ENCODE measurements at places on chromosomes 16 and 17.

DNA sequence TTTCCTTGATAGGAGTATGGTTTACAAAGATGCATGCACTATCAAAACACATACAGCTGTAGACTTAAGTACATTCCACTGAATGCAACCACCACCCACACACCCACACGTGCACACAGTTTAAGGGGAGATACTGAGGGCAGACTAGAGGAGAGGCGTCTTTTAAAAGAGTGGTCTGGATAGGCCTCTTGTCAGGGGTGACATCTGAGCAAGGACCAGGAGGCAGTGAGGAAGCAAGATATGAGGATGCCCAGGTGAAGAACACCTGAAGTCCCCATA is 12.6 kb downstream of the MPHOSPH6 start:
- DNase-seq = no peak

GRCh38 chr17:36972186-36972700 is 23.5 kb downstream of the AATF start:
- DNase-seq = no peak

DNA sequence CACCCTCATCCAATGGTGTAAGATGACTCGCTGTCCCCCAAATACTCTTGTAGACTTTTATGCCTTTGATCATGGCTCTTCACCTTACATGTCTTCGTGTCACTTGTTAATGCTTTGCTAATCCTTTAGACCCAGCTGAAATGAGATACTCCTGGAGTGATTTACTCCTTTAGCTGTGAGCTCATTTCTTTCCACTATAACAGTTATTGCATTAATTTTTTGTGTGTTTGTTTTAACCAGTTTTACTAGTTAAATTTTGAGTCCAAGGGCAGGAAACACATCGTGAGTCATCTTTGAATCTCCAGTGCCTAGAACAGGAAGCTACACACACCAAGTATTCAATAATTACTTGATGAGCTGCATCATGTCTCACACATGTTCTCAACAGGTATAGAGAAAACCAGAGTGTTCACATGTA is 6.5 kb upstream of the CTCF start:
- peak; percentile 82 for DNase-seq

GRCh38 chr16:67723911-67724305 is 4.8 kb upstream of the GFOD2 start:
- DNase-seq = no peak

GRCh38 chr16:84836234-84836647 is 16.5 kb downstream of the CRISPLD2 start:
- DNase-seq = no peak

- no peak for DNase-seq
These were observed 36.3 kb downstream of the PECAM1 start for GRCh38 chr17:64354396-64354795.

GRCh38 chr16:57349212-57350031 is 9.2 kb upstream of the CCL22 start:
- peak; percentile 81 for DNase-seq

DNA sequence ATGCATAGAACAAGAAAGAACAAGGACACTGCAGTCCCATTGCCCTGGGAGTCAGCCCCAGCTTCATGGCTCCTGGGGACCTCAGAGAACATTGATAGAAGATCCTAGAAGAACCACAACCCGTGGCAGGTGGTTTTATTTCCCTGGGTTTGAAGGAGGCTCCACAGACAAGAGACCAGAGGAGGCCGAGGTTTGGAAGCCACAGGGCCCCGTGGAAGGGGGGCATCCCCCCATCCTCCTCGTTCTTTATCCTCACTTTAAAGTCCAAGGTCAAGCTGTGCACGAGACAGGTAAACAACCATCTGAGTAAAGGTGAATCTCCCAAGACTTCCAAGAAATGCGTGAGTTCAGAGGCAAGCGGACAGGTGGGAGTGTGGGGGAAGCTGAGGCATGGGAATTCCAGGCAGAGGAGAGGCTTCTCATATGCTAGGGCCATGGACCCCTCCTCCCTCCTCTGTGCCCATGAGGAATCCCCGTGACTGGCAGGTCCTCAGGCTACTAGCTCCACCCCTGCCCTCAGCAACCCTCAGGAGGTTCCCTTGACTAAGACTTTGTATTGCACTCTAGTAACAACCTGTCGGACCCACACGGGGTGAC is 849 bp upstream of the SULT1A1 start:
- no peak for DNase-seq

GRCh38 chr16:4702466-4702808 is 9.1 kb downstream of the NUDT16L1 start:
- DNase-seq = no peak

- DNase-seq = no peak
These were observed 56.9 kb upstream of the HAS3 start for GRCh38 chr16:69048328-69049120.

- DNase-seq = no peak
These were observed 57.2 kb downstream of the ZNF778 start for GRCh38 chr16:89274561-89275283.

- no peak for DNase-seq
These were observed 8.4 kb downstream of the LITAFD start for GRCh38 chr16:8890549-8890921.

DNA sequence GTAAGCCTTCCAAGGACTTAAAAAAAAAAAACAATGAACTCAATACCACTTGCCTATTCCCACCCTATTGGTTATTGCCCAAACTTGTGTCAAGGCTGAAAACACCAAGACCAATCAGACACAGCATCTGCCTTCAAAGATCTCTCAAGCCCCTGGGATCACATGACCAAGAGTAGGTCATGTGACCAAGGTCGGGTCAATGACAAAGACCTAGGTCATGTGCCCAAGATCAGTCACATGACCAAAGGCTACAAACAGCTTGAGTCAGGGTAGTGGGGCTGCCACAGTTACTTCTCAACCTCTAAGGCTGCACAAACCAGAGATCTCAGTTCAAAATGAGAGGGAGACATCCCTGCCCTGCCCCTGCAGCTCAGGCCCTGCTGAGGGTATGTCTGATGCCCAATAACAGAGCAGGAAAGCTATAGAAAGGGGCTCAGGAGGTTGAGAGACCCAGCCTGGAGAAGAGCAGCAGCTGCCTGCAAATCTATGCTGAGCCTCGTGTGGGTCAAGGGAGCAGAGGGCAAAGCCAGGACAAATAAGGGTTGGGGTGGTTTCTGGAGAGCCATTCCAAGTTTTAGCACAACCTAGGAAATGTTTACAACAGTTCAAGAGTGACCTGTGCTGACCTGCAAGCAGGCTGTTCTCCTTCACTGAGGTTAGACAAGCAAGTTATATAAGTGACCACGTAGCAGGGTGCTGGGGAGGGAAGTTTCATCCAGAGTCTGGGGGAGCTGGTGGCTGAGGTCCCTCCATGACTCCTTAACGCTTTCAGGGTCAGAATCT is 48.8 kb downstream of the PIMREG start:
- peak; percentile 11 for DNase-seq

- no peak for DNase-seq
These were observed 64.5 kb downstream of the SMPD3 start for GRCh38 chr16:68383858-68384257.

- DNase-seq = no peak
These were observed 13.1 kb downstream of the SOCS3 start for GRCh38 chr17:78346605-78347250.

DNA sequence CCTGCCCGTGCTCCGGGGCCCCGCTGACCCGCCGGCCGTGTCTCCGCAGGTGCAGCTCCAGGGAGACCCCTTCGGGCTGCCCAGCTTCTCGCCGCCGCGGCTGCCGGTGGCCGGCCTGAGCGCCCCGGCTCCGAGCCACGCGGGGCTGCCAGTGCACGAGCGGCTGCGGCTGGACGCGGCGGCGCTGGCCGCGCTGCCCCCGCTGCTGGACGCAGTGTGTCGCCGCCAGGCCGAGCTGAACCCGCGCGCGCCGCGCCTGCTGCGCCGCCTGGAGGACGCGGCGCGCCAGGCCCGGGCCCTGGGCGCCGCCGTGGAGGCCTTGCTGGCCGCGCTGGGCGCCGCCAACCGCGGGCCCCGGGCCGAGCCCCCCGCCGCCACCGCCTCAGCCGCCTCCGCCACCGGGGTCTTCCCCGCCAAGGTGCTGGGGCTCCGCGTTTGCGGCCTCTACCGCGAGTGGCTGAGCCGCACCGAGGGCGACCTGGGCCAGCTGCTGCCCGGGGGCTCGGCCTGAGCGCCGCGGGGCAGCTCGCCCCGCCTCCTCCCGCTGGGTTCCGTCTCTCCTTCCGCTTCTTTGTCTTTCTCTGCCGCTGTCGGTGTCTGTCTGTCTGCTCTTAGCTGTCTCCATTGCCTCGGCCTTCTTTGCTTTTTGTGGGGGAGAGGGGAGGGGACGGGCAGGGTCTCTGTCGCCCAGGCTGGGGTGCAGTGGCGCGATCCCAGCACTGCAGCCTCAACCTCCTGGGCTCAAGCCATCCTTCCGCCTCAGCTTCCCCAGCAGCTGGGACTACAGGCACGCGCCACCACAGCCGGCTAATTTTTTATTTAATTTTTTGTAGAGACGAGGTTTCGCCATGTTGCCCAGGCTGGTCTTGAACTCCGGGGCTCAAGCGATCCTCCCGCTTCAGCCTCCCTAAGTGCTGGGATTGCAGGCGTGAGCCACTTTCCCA is 5.9 kb downstream of the CTF1 start:
- peak; percentile 79 for DNase-seq

DNA sequence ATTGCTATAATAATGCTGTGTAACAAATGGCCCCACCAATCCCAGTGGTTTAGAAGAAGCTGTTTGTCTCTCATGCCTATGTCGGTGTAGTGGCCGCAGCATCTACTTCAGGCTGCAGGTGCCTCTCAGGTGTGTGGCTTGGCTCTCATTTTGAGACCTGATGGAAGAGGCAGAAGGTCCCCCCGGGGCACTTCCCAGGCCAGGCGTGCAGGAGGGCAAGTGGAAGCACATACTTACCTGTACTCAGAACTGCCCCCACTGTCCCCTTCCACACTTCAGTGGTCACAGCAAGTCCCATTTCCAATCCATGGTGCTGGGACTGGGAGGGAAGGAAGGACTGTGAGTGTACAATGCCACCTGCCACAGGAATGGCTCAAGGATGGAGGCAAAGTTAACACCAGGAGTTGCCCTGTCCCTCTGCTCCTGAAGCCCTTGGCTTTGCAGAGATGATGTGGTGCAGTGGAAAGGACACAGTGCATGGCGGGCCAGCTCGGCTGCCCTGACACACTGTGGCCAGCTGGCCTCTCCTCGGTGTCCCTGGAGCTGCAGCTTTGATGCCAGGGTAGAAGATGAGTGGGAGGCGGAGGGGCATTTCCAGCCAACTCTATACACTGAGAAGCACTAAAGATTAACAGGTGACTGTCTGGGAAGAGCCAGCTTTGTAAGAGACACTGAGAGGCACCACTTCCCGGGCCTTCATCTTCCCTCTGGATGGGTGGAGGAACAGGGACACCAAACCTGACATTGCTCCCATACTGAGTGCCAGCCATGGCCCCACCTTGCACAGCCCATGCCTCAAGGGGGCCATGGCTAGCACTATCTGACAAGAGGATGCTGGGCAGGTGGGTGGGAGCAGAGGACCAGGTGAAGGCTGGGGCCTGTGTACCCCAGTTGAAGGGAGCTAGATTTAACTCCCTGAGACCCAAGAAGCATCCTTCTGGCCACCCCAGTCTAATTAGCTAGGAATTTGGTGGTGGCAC is 105.9 kb downstream of the METRNL start:
- no peak for DNase-seq

DNA sequence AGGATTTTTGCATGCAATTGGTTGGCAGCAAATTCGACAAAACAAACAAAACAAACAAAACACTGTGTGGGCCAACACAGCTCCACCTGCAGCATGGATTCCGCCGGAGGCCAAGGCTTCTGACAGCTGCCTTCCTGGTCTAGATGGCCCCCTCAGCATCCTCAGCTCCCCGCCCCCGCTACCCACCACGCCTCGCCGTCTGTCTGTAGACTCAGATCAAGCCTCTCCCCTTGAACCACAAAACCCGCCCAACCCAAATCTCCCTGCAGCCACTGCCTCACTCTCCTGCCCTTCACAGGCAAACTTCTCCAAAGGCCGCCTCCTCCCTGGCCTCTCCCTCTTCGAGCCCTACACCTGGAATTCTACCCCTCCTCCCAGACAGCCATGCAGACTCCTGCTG is 57.9 kb downstream of the RTN4RL1 start:
- no peak for DNase-seq

GRCh38 chr16:14375132-14375491 is 254.9 kb downstream of the PARN start:
- no peak for DNase-seq

DNA sequence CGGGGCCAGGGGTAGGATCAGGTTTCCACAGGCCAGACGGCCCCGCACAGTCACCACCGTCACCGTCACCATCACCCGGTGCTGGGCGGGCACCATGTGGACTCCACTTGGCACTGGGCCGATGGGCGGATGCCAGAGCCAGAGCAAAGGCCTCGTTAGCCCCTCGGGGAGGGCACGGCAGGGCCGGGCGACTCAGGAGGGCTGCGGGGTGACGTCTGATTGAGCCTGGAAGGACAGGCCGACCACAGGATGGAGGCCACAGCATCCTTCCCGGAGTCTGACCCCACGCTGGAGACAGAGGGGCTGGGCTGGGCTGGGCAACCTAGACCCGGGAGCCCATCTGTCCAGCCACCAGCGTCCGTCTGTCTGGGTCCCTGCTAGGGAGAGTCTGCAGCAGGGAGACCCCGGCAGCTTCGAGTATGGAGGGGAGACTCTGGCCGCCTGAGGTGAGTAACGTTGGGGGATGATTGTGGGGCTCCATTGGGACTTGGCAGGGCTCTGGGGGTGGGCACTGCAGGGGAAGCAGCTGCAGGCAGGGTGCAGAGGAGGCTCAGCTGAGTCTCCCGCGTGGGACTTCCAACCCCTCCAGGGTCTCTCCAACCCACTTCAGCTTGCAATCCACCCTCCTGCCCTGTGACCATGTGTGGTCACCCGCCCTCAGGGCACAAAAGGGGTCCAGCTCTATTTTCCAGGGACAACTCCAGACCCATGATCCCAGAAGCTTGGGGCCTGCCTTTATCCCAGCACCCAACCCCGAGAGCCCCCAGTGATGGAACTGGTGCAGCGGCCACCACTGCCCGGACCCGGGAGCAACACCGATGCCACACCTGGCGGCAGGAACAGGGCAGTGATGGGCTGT is 22.6 kb downstream of the SLC25A10 start:
- no peak for DNase-seq

- DNase-seq = no peak
These were observed 83.5 kb downstream of the BMERB1 start for GRCh38 chr16:15517743-15518377.

DNA sequence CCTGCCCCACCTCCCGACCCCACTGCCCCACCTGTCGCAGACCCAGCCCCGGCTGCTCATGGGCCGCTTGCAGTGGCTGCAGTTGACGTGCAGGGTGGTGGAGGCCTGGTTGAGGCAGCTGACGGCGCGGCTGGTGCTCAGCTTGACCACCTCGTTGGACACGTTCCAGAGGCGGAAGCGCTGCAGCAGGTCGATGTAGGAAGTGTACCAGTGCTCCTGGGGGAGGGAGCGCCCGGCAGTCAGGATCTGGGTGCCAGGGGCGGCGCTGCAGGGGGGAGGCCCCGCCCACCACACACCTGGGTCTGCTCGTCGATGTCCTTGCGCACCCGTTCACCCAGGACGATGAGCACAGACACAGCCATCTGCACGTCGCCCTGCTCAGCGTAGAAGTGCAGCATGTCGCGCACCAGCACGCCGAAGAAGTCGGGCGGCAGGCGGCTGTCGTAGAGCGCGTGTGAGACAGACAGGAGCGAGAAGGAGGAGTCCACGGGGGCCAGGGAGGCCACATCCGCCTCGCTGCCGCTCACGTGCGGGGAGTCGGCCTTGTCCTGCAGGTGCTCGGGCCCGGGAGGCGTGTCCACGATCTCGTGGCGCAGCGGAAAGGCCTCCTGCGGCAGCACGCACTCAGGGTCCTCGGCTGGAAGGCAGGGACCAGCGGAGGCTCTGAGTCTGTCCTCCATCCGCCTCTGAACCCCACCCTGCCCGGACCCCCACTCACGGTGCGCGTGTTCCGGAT is 995 bp upstream of the JMJD8 start:
- DNase-seq = peak; percentile 57
